ENCODE measurements at places on chromosomes 4 and X.

- DNase-seq, result no peak
These were observed 1.4 kb downstream of the L1CAM start for GRCh38 chrX:153884590-153884989.

- DNase-seq, result no peak
These were observed 89.8 kb downstream of the EMCN start for GRCh38 chr4:100428051-100428450.

DNA sequence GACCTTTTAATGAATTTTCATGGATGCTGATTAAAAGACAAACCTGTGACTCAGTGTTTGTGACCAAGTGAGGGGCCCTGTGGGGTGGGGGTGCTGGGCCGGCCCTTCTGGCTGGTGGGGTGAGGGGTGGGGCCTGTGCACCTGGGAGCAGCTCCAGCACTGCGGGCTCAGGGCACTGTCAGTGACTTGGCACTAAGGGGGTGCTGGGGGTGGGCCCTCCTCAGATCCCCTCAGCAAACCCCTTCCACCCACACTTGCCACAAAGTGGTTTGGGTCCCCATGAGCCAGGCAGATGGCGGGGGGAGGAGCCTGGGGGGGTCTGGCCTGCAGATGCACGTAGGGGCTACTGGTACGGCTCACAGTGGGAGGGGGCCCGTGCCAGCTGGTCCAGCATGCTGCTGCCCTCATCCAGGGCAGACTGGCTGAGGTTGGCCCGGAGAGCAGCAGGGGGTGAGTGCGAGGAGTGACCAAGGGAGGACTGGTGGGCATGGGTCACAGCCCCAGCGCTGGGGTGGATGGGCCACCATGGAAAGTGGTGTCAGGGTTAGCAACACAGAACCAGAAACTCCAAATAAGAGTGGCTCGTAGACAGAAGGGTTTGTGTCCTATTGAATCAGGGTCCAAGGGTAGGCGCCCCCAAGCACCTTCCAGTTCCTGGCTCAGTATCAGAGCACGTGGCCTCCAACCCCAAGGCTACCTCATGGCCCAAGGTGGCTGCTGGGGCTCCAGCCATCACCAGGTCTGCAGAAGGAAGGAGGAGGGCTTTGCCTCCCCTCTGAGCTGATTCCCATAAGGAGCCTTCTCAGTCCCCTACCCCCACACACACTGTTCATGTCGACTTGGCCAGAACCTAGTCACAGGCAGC is 10.1 kb downstream of the NKX1-1 start:
- peak; percentile 9 for DNase-seq

DNA sequence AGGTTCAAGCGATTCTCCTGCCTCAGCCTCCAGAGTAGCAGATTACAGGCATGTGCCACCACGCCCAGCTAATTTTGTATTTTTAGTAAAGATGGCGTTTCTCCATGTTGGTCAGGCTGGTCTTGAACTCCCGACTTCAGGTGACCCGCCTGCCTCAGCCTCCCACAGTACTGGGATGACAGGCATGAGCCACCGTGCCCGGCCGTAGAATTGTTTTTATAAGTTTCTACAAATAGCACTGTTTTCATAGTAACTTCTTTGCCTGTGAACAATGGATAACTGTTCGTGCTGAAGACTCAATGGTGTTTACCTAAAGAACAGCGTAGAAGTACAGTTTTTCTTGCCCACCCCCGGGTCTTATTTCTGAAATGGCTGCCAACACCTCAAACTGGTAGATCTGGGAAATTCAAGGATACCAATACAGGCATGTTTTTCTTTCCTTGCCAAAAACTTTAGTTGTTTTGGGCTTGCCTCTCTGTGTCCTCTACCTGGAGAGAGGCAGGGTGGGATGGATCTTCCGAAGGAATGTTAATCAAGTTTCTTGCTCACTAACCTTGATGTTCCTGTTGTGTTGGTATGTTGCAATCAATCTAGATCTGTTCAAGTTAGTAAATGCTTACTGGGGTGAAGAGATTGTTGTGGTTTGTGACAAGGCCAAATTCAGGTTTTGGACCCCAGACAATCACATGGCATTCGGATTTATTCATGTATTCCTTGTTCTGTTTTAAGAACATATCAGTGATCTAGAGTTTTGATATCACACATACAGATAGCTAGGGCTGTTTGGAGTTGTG is 2.8 kb upstream of the RUFY3 start:
- no peak for DNase-seq

GRCh38 chrX:148537556-148538182 is 37.3 kb downstream of the AFF2 start:
- no peak for DNase-seq

GRCh38 chr4:9971711-9972110 is 49.6 kb downstream of the SLC2A9 start:
- no peak for DNase-seq

DNA sequence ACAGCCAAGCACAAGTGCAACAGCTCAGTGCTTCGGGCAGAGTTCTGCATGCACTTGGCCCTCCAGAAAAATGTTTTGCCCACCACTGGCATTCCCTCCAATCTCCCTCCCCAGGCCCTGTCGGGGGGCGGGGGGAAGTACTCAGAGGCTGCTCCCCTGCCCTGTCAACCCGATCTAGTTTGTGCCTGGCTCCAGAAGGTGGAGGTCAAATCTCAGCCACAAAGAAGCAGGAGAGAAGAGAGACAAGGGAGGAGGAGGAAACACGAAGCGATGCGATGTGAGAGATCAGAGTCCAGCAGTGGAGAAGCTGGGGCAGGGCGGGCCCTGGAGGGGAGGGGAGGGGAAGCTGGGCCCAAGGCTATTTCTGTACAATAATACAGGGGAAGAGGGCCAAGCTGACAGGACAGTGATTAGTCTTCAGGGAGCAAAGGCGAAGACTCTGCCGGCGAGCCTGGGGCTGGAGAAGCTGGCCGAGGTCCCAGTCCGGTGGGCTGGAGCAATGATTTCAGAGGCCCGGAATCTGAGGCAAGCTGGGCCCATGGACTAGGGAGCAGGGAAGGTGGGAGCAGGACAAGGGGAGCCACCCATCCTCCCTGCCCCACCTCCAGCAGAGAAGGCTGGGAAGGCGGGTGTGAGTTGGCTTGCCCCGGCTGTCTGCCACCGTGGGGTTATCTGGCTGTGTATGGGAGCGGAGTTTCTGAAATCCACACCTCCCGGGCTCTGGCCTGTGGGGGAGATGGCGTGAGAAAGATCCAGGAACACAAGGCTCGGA is 167.1 kb downstream of the EFNB1 start:
- DNase-seq, result no peak

DNA sequence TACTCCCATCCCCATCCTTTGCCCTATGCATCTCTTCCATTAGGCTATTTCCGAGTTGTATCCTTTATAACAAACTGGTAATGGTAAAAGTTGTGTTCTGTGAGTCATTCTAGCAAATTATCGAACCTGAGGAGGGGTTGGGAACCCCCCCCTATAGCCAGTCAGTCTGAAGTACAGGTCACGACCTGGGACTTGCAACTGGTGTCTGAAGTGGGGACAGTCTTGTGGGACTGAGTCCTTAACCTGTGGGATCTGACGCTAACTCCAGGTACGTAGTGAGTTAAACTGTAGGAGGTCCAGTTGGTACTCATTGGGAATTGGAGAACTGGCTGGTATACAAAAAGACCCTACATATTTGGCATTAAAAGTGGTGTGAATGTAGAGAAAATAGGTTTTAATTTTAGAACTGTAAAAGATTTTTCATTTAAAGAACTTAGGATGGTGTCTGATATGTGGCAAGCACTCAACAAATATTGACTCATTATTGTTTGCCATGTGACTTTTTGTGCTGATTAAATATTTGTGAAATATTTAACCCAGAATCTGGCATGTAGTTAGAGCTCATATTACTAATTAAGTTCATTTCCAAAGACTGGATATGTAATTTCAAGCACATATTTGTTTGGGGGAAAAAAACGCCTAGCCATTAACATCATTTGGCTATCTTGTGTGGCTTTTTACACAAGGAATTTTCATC is 50.7 kb downstream of the CHST7 start:
- DNase-seq, result no peak

DNA sequence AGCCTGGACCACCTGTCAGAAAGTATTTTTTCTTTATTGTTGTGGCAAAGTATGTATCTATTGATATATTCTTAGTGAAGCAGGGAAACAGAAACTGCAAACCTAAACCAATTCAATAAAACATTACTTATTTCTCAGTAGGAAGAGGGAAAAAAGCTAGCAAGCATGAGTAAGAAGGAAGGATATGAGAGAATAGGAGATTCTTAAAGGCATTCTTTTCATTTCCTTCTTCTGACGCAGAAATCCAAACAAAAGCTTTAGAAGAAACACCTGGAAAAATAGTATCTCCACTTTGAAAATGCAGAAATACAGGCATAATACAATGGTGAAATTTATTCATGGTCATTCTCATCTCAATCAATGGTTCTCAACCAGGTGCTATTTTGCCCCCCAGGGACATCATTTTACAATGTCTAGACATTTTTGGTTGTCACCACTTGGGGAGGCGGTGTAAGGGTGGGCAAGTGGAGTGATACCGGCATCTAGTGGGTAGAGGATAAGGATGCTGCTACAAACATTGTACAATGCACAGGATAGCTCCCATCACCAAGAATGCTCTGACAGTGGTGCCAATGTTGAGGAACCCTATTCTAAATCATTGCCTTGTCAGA is 21.7 kb upstream of the ATXN3L start:
- no peak for DNase-seq

DNA sequence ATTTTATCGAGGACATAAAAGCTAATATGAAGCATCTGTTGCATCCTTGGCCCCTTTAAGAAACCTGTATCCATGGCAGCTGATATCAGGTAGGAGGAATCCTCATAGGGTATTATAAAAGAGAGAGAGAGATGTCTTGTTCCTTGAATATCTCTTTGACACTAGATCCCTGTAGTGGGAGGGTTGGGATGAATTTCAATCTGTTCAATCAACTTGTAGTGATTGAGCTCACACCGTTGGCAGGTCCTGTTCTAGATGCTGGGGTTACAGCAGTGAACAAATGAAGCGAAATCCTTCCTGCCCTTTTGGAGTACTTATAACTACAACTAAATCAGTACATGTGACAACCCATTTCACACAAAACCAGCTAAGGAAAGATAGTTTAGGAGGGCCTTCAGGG is 35.3 kb upstream of the GATB start:
- no peak for DNase-seq

DNA sequence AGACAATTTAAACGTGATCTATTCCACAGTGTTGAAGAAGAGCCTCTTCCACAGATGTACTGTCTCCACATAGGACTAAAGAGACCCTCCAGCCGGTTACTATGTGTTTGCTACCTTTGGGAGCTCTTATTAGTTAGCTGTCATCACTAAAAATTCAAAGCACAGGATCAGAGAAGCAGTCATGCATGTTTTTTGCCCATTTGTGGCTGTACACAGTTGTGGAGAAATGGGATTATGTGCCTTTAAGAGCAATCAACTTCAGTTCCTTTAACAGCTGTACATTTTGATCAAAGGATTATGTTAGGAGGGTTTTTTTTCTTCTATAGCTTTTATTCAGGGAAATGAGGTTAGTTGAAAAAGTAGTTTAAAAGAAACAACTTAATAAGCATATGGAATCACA is 149.0 kb upstream of the SPOCK3 start:
- DNase-seq, result no peak

- DNase-seq, result no peak
These were observed 60.5 kb downstream of the TMA16 start for GRCh38 chr4:163554870-163555465.

- DNase-seq, result no peak
These were observed 1174.0 kb downstream of the RAPGEF2 start for GRCh38 chr4:160276785-160277325.

DNA sequence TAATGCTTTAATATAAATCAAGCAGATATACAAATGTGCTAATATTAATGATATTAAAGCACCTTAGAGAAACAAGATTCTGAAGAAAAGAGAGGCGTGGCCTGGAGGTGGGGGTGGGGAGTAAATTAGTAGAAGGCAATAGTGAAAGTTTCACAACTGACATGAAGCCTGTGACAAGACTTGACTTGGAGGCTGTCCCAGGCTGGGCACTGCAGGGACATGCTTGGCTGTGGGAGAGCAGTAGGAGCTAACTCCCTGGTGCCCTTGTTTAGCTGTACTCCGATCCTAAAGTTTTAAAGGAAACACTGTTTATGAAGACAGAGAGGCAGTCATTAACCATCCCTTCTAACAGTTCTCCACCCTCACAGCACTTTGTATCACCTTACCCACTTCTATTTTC is 239.0 kb upstream of the MAB21L2 start:
- DNase-seq, result no peak

DNA sequence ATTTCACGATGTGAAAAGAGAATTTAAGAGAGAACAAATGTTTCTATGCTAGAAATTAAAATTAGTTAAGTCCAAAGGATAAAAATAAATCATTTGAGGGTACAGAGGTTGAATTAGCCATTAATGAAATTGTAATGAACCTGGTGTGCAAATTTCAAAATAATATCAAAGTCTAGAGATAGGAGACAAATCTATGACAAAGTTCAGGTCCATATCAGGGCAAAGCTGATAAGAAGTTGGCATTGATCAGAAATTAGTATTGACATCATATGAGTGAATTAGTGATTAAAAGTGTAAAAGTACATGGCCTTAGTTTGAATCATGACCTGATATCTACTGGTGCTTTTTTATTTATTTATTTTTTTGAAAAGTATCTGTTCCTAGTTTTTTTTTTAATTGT is 33.8 kb upstream of the UGT2A3 start:
- DNase-seq, result no peak

DNA sequence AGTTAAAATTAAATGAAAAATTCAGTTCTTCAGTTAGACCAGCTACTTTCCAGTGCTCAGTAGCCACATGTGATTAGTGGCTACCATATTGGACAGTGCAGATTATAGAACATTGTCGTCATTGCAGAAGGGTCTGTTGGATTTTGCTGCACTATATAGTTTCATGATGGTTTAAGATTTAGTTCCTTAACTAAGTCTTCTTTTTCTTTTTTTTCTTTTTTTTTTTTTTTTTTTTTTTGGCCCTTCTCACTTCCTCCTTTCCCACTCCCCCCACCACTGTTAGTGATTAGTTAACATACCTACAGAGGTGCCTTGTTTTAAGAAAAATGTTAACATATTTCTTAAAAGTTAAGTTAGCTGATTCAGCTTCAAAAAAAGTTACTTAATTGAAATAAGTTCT is 9.0 kb downstream of the RAB9A start:
- no peak for DNase-seq

- DNase-seq, result no peak
These were observed 23.2 kb upstream of the AASDH start for GRCh38 chr4:56410247-56411062.

GRCh38 chr4:121811122-121811521 is 10.0 kb downstream of the EXOSC9 start:
- no peak for DNase-seq

DNA sequence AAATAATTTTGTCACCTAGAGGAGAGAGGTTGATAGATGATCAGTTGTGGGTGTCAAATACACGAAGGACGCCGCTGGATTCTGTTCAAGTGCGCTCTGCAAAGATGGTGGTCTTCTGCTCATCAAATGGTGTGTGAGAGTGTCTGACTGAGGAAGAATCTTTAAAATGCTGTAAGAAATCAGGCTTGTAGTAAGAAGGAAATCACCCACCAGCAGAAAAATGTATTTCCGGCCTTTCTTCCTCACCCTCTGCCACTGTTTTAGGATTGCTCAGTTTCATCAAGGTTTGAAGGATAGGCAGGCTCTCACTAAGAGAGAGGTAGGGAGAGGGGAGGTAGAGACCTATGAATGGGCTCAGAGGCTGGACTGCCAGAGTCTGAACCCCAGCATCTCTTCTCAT is 28.7 kb downstream of the RHOH start:
- no peak for DNase-seq

GRCh38 chr4:3481783-3482393 is 18.8 kb downstream of the DOK7 start:
- DNase-seq, result no peak

All from activated naive CD4-positive, alpha-beta T cell treated with anti-CD3 and anti-CD28 coated beads, Interleukin-2, amount 50 U/mL, for 16 hours (primary cell).